ENCODE measurements at places on chromosomes 16 and 17.

GRCh38 chr17:50725769-50726655, 6.6 kb downstream of the LUC7L3 start:
- no peak for DNase-seq

DNA sequence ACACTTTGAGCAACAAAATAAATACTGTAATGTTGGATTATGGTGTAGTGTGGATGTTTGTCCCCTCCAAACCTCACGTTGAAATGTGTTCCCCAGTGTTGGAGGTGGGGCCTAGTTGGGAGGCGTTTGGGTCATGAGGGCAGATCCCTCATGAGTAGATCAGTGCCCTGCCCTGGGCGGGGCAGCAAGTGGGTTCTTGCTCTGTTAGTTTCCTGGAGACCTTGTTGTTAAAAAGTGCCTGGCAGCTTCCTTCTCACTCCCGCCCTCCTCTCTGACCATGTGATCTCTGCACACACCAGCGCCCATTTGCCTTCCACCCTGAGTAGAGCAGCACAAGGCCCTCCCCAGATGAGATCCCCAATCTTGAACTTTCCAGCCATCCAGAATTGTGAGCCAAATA, 67.7 kb downstream of the MPRIP start:
- DNase-seq: no peak

DNA sequence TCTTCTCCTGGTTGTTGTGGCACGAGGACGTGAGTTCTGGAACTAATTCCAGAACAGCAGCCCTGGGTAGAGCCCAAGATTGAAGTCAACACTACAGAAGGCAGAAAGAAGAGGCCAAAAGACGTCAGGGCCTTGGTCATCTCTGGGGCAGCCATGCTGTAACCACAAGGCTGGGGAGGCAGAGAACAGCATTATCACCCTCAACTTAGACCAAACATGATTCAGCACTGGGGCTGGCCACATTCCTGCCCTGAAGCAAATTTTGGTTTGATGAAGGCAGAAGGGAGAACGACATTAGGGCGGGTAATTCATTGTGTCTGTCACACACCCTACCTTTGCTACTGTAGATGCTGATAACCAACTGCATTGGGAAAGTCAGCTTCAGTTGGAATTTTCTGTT, 9.7 kb upstream of the ALOX15B start:
- no peak for DNase-seq

DNA sequence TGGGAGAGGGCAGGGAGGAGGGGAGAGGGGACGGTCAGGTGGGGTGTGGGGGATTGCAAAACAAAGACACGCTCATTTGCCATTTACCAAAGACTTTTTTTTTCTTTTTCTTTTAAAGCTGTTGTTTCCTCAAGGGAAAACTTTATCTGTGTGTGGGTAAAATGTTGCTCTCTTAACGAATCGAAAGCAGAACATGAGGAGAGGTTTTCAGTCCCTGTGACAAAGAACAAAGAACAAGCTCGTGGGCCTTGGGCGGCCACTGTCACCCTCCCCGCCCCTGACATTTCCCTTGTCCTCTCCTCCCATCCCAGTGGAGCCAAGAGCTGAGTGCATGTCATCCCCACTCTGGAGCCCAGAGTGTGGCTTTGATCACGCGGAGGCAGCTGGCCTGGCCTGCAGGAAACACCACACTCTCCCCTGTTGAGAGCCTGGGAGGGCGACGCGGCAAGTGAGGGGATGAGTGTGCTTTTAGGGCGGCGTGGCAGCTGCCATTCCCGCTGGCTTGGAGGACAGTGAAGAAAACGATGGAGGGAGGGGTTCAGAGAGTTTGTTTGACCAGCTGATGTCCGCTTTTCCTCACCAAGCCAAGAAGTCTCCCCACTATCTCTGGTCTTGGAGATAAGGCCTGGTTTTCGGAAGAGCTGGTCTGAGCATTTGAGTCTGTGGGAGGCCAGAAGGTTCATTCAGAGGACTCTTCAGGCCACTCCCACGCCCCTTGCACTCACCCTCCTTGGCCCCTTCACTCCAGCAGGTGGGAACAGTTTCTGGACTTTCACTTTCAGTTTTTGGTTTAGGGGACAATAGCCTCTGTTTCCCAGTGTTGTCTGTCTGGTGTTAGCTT, 11.4 kb downstream of the CCR7 start:
- DNase-seq: no peak

DNA sequence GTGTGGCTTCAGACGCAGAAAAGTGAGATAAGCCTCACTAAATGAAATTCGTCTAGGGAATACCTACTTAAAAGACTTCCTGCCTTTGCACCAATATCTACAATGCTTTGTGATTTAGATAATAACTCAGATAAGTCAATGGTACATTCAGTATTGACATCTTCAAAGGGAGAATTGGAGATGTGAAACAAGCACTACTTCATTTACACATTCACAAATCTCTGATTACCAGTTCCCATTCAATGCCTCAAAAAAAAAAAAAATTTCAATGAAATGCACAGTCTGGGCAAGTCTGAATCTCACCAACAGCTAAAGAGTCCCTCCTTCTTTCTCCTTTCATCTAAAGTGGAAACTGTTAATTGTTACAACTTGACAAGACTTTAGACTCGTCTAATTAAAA, 3.7 kb downstream of the PHF12 start:
- DNase-seq: no peak

DNA sequence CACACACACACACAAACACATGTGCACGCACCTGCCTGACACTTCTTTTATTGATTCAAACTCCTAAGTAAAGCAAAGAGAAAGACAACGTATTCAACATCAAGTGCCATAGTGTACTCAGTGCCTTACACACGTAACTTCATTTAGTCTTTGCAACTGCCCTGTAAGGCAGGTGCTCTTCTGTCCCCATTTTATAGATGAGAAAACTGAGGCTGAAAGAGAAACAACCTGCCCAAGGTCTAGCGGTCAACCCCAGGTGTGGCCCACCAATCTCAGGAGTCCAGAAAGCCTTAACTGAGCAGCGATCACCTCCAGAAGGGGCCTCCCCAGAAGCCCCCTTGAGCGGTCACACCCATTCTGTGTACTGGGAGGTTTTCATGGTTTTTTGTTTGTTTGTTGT, 10.3 kb upstream of the GSG1L start:
- no peak for DNase-seq

- DNase-seq: no peak
These were observed 43.4 kb downstream of the TAOK1 start for GRCh38 chr17:29433541-29433940.

DNA sequence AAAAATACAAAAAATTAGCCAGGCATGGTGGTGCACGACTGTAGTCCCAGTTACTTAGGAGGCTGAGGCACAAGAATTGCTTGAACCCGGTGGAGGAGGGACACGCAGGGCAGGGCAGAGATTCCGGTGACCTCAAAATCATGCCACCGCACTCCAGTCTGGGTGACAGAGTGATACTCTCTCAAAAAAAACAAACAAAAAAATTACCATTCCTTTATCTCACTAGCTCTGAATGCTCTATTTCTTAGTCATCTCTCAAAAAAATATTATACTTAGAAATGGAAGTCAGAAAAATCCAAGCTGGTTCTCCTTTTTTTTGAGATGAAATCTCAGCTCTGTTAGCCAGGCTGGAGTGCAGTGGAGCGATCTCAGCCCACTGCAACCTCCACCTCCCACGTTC, 40.8 kb downstream of the SPOP start:
- no peak for DNase-seq

GRCh38 chr17:48453447-48453846, 23.4 kb upstream of the SKAP1 start:
- DNase-seq: no peak

DNA sequence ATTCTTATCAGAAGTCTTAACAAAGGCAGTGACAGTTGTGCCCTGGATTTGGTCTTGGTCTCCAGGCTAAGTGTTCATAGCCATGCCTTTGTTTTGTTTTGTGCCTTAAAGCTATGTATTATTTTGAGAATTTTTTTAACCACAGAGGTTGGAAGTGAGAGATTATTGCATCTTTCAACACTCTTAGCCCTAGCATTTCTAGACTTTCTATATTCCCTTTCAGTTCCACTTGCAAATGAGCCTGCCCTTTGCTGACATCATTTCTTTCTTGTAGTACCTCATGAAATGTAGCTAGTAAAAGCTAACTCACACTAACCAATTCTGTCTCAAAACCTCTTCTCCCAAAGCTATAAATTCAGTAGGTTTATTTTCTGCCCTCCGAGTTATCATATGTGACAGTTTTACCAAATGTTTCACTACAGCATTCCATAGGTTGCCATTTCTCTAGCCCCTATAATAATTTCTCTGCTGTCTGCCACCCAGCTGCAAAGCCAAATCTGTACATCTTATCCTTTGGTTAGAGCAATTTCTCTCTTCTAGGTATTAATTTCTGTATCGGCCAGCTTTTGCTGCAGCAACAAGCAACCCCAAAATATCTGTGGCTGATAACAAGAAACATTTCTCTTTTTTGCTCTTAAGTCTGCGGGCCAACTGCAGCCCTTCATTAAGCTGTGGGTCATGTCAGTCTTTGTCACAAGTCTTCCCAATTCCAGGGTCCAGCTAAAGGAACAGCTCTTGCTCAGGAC, 14.2 kb upstream of the CCL1 start:
- DNase-seq: no peak

GRCh38 chr17:17603178-17603894, 11.8 kb upstream of the PEMT start:
- no peak for DNase-seq

Data from ACHN (cell line).